T-helper 1 cell (primary cell): ENCODE measurements at places on chromosomes 16 and 17.

GRCh38 chr17:78123258-78123929 is 5.2 kb downstream of the TMC6 start:
- no peak for DNase-seq

DNA sequence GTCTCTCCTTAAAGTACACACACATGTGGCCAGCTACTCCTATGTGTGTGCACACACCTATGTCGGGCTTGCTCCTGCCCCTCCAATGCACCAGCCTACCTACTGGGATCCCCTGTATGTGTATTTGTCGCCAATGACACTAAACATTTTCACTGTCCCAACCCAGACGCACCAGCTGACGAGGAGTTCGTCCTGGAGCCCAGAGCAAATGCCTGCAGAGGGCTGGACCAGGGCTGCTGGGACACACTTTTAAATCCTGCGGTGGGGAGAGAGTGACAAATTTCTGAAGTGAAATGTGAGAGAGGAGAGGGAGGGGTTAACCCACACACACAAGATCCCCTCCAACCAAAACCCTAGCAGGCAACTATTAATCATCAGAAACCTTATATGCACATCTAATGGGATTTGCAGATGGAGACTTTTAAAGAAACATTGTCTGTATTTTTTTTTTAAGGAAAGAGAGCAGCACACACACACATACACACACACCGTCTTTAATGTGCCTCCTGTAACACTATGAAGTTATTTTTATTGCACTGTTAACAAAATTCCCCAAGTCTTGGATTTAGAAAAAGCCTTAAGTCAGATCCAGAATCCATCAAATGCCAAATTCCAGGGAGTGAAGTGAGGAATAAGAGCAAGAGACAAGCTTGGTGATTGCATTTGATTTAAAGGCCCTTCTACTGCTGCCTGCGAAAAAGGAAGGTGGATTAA is at the start of gene MEOX1:
TSS of gene MEOX1 (minus strand) at position 224 of the 714 bp plus-strand sequence. CDS start 388 bp downstream, outside the sequence.
- no peak for DNase-seq

DNA sequence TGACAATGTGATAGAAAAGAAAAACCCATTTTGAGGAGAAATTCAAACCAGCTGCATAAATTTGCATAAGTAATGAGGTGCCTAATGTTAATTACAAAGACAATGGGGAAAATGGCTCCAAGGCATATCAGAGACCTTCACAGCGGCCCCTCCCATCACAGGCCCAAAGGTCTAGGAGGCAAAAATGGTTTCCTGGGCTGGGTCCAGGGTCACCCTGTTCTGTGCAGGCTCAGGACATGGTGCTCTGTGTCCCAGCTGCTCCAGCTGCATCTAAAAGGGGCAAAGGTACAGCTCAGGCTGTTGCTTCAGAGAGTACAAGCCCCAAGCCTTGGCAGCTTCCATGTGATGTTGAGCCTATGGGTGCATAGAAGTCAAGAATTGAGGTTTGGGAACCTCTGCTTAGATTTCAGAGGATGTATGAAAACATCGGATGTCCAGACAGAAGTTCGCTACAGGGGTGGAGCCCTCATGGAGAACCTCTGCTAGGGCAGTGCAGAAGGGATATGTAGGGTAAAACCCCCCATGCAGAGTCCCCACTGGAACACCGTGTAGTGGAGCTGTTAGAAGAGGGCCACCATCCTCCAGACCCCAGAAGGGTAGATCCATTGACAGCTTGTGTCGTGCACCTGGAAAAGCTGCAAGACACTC is 40.6 kb downstream of the IKZF3 start:
- no peak for DNase-seq

GRCh38 chr17:28468781-28469180 is 4.7 kb upstream of the SLC13A2 start:
- peak; percentile 64 for DNase-seq

- DNase-seq, result no peak
These were observed 216.2 kb downstream of the HS3ST3A1 start for GRCh38 chr17:13385481-13385911.

DNA sequence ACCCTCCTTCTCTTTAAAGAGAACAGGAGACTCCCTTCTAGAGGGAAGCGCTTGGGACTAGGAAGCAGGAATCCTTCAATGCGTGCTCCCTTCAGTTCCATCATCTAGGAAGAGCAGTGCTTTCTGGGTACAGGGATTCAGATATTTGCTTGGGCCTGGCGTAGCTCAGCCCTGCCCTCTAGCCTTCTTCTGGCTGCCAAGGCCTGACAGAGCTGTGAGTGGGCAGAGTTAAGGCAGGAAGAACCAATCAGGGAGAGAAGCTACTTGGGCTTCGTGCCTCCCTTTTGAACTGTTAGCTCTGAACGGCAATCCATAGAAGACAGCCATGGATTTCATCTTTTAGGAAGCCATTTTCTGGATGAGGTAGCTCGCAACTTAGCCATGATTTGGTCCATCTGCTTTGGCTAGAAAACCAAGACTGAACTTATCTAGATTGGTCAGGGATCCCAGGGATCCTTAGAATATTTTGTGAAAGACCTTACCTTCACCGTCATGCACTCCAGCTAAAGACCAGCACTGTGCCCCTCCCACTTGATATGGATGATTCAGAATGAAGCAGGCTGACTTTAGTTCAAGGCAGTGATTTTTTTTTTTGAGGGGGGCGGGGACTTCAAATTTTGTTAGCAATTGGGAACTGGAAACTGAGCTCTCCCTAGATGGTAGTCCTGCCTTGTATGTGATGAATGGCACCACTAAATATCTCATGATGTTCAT is 2.5 kb upstream of the CORO6 start:
- no peak for DNase-seq

GRCh38 chr17:21678393-21679081 is 13.8 kb upstream of the KCNJ18 start:
- no peak for DNase-seq

DNA sequence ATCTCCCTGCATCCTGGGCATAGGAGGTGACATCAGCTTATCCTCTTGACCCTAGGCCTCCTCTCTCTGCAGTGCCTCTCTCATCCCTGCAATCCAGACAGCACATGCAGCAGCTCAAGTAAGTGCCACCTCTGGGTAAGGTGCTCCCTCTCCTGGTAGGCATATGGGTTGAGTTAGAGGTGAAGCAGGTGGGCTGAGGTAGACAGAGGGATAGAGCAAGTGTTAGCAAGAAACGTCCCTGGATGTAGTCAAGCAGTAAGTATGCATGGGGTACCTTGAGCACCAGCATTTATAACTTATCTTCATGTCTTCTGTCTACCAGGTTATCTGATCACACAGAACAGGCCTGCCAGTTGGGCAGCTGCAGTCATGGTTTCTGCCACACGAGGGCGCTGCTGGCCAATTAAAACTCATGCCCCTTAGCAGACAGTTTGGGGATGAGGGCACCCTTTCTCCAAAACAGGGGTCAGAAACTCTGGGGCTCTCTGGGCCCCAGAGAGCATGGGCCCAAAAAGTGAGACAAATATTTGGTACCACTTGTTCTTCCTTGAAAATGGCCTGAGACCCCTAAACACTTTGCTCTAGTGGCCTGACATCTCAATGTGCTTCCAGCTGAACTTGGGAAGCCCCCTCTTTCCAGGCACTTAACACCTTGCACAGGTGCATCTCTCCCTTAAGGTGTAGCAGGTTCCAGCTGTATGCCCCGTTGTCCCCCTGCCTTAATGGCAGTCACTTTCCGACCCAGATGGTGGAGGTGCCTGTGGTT is 59.8 kb downstream of the NEUROD2 start:
- DNase-seq, result peak; percentile 52

- no peak for DNase-seq
These were observed 36.8 kb downstream of the NSRP1 start for GRCh38 chr17:30153463-30153862.

DNA sequence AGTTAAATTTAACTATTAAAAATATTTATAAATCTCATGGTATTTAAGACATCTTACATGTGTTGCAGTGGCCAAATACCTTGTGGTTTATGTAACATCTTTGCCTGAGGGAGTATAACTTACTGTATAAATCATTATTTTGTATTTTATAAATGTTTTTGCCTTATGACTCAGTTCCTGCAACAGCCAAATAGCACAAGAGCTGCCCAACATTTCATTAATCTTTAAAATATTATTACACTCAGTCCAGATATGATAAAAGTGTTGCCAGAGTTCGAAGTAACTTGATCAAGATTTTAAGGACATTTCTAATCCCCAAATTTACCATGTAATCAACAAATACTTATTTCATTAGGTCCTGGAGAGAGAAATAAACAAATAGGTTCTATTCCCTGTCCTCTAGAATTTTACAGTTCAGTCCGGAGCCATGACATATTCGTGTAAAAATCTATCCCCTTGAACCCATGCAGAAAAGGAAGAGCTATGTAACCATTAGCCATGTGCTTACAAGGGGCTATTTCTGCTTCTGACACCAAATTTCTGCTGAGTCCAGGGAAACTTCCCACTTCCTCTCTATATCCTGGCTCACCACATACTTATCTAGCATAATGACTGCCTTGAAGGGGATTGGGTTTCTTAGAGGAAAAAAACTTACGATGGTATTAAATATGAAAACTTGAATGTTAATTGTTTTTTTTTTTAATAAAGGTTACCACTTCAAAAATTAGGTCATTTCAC is 44.0 kb downstream of the IRX6 start:
- no peak for DNase-seq

- no peak for DNase-seq
These were observed 296.2 kb downstream of the SEC14L1 start for GRCh38 chr17:77437017-77437416.

GRCh38 chr17:35843698-35844097 is 25.0 kb downstream of the HEATR9 start:
- DNase-seq, result no peak

GRCh38 chr17:81867991-81868673 is 3.0 kb downstream of the ARHGDIA start:
- no peak for DNase-seq
